Stimulated activated CD8-positive, alpha-beta memory T cell treated with anti-CD3 and anti-CD28 coated beads, Interleukin-12 subunit alpha, Interleukin-12 subunit beta, amount 100 ng/mL, for 4 hours (primary cell): ENCODE measurements at places on chromosomes 3 and 15.

DNA sequence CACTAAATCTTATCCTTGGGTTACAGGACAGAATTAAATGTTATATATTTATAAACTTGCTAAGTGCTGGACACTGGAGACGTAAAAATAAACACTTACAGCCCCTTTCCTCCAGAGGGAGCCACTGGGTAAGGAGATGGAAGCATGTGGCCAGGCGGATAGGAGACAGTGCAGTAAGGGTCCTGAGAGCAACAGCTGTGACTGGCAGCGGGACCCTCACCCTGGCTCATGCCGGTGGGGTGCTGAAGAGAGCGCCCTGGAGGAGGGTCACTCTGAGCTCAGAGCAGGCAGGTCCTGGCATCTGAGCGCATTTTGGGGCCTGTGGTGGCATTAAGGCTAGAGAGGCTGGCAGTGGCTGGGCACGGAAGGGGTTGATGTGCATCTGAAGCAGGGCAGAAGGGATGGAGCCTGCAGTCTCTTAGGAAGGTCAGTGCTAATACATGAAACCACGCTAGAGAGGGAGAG, 16.0 kb downstream of the SEC61A1 start:
- DNase-seq: no peak

DNA sequence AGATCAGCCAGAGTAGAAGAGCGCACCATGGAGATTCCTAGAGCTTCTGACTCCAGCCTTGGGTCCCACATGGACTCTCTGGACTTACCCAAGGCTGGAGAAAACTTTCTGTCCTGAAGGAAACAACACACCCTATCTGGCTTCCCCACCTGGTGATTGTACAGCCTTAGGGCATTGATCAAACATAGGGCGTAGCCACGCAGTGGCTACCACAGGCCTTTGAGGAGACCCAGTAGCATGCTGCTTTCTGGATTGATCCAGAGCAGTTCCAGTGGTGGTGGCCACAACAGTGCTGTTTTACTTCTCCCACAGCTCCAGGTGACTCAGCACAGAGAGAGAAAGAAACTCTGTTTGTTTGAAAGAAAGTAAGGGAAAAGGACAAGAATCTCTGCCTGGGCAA, 23.5 kb downstream of the PYDC2 start:
- no peak for DNase-seq

DNA sequence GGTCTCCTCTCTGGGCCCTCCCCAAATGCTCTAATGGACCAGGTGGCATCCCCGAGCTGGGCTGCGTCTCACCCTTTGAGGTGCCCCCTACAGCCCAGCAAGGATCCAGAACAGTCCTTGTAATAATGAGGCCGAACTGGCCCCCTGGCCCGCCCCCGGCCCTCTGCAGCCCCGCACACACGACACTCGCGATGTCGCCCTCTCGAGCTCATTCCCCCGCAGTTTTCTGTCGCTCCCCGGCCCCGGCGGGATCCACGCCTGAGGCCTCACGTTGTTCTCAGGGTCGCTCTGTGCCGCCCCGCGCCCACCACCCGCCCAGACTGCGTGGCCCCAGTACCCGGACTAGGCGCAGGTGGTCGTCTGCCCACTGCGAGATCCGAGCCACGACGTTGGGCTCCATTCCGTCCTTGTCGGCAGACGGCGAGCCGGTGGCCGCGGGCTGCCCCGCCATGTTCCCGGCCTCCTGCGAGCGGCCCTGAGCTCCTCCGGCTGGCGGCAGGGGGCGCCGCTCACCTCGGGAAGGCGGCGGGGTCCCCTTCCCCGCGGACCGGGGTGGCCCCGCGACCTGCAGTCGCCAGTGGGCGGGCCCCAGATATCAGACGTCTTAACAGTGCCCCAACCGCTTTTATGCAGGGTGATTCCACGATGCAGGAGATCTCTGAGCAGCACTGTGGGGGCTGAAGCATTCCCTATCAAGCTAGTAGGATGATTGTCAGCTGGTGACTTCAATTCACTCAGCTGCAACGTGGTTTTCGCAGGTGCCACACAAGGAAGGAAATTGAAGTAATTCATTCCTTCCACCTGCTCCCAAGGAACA, at the start of gene C3orf33:
Gene C3orf33, minus strand, starts transcription at position 477 of the 817 bp plus-strand sequence. Its CDS starts 26 bp downstream, at position 451.
- peak; percentile 72 for DNase-seq

DNA sequence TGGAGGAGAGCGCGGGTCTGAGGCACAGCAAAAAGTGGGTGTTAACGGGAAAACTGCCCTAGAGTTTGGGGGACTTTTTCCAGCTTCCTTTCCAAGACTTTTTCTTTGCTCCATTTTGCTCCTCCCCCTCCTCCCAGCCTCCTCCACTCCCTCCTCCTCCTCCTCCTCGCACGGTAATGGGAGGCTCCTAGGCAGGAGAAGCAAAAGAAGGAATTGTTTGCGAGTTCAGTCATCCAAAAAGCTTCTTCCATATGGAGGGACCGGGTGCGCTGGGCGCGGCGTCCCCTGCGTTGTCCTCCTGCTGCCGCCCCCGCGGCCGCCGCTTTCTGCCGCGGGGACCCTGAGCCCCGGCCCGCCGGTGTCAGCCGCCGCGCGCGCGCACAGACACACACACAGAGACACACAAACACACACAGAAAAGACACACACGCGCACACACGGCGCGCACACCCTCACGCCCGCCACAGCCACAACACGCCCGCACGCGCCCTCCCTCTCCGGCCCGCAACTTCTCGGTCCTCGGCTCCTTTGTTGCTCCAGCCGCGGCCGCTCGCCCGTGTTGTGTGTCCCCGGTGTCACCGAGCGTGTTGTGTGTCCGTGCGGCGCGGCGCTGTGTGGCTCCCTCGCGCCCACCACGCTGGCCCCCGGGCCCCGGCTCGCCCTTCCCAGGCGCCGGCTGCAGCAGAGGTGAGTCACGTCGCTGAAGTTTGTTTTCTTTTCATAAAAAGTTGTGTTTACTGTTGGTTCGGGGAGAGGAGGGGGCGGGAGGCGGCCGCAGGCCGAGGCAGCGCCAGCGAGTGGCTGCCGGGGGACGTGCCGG, at the start of gene BOC:
Gene BOC, plus strand, starts transcription at position 228 of the 820 bp plus-strand sequence. CDS start 38,246 bp downstream, outside the sequence.
- DNase-seq: no peak

DNA sequence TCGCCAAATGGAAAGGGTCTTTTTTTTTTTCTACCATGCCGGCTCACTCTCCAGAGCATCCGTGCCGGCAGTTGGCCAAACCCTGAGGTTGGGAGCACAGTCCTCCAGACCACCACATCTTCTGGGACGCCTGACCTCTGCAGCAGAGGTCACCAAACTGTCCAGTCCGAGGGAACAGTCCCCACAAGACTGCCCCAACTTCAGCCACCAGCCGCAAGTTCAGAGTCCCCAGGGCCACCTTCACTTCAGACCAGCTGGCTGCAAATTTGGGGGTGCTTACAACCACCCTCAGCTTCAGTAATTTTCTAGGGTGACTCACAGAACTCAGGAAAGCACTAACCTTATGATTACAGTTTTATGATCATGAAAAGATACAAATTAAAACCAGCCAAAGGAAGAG, 28.9 kb downstream of the PLA2G4D start:
- DNase-seq: no peak

DNA sequence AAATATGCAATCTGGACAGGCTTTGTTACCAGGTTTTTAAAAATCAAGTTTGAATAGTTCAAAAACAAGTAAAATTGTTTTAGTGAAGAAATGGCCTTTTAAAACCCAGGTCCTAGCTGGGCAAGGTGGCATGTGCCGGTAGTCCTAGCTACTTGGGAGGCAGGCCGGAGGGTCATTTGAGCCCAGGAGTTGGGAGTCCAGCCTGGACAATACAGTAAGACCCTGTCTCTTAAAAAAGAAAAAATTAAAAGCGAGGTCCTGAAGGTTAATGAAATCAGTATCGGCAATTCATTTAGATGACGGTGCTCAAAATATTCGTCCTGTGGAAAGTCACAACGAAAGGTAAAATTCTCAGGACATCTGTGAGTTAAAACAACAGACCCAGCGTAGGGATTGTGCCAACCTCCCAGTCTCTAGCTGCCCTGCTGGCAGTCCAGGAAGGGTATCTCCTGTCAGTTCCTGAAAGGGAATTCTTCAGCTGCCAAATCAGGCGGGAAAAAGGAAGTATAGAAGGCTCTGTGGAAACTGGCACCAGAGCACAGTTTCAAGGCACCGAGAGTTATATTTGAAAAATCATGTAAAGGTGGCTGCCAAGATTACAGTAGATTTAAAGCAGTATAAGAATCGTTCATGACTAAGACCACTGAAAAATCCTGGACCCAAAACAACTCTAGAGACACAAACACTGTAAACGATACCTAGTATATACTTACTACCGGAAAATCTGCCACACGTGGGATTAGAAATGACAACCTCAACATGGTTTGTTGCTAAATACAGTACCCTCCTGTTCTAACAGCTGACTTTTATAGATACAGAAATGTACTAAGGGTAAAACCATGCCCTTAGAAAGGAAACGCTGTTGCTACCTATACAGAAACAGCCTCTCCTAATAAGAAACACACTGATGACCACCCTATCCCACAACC, 1.2 kb upstream of the ABHD17C start:
- no peak for DNase-seq

- no peak for DNase-seq
These were observed 102.1 kb upstream of the CHRM5 start for GRCh38 chr15:33866101-33866737.

DNA sequence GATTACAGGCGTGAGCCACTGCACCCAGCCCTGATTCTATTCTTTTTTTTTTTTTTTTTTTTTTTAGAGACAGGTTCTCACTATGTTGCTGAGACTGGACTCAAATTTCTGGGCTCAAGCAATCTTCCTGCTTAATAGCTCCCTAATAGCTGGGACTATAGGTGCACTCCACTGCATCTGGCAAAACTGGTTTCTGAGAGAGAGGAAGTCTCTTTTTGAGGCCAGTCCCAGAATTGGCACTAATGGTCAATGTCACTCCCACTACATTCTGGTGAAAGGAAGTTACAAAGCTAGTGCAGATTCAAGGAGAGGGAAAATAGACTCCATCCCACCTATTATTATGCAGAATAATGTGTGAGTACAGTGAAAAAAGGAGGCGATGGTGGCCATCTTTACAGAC, 5.8 kb upstream of the TGFBR2 start:
- no peak for DNase-seq

- DNase-seq: no peak
These were observed 57.8 kb upstream of the TBC1D5 start for GRCh38 chr3:17800232-17800631.

DNA sequence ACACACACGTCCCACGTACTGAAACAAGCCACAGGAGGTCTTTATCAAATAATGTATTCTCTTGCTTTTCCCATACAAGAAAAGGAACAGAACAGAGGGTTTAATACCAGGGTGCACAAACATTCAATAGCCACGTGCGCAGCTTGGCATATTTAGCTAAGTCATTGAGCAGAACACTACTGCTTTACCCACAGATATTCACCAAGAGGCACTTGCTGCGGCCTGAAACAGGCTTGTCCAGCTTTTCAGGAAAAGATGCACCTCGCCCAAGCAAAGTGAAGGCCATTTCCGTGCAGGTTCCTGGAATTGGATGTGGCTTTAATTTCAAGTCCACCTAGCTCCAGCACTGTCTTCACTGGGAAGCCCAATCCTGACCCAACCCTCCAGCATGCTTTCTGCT, 17.6 kb downstream of the ZDHHC3 start:
- DNase-seq: no peak

GRCh38 chr15:84911879-84912660, 27.6 kb downstream of the SLC28A1 start:
- no peak for DNase-seq

- no peak for DNase-seq
These were observed 3.2 kb downstream of the RTP3 start for GRCh38 chr3:46500656-46501635.

- no peak for DNase-seq
These were observed 28.5 kb downstream of the NR2F2 start for GRCh38 chr15:96358821-96359615.

GRCh38 chr3:192916371-192917027, 1.2 kb downstream of the MB21D2 start:
- no peak for DNase-seq

DNA sequence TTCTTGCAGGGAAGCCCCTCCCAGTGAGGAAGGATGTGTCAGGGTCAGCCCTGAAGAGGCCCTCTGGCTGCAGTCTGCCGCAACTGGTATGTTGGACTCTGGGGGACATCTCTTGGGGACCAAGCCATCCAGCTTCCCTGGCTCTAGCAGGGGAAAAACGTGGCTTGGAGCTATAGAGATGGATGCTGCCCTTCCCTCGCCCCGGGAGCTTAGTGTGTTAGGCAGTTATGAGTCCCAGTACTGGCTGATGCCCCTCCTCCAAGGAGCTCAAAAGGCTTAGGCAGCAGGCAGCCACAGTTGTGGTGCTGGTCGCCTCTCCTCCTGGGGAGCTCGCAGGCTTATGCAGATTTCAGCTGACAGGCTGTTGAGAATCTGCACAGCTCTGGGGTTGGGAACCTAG, 353.1 kb upstream of the GBE1 start:
- no peak for DNase-seq

DNA sequence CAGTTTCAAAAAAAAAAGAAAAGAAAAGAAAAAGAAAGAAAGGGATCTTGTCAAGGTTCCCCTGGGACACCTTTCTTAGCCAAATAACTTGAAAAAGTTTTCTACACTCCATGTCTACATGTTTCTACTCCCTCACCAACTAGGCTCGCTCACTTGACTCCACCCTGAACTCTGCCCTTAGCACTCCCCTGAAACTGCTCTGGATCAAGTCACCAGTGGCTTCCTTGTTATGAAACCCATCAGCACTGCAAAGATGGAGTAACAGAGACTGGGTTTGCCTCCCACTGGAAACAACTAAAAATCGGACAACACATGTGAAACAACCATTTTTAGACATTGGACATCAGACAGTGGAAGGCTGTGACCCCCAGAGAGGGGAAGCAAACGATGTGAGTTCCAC, 36.8 kb downstream of the TMEM40 start:
- DNase-seq: no peak

DNA sequence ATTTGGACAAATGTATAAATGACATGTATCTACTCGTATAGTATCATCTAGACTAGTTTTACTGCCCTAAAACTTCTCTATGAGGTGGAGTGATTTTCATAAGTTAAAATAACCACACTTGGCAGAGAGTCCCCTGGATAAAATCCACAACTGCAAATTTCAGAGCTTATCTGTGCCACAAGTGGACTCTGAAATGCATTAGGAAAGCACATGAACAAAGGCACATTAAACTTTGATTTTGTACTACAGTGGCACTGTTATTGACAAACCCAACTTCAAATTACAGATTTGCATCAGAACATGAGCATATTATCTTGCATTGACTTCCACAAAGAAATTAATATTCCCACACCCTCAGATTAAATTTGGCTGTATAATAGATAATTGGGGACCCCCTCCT, 58.1 kb upstream of the EIF5A2 start:
- DNase-seq: no peak

DNA sequence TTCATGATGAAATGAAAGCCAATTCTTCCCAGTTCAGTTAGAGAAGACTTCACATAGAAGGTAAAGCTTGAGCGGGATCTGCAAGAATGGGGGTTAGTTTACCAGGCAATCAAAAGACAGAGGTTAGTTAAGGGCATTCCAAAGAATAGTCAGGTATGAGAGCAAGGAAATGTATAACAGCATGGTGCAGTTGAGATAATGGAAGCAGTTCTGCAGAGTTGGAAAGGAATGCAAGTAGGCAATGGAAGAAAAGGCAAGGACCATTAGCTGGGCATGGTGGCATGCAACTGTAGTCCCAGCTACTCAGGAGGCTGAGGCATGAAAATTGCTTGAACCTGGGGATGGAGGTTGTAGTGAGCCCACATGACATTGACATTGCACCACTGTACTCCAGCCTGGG, 55.0 kb downstream of the LSAMP start:
- DNase-seq: no peak

- no peak for DNase-seq
These were observed 38.7 kb downstream of the ANP32A start for GRCh38 chr15:68781766-68782588.

- DNase-seq: no peak
These were observed 22.7 kb downstream of the XXYLT1 start for GRCh38 chr3:195248281-195248680.

GRCh38 chr3:184765730-184766074, 46.3 kb upstream of the VPS8 start:
- DNase-seq: no peak
